Stimulated activated CD4-positive, alpha-beta T cell treated with anti-CD3 and anti-CD28 coated beads, Interleukin-15, amount 100 ng/mL, for 1 hour (primary cell): ENCODE measurements at places on chromosomes 1 and 21.

- DNase-seq, result no peak
Observed at GRCh38 chr1:13619909-13620308, 36.3 kb downstream of the PDPN start.

- DNase-seq, result no peak
Observed at GRCh38 chr1:42484382-42484781, 21.3 kb downstream of the CCDC30 start.

GRCh38 chr1:54582566-54583306 is 34.7 kb downstream of the ACOT11 start:
- DNase-seq, result no peak

DNA sequence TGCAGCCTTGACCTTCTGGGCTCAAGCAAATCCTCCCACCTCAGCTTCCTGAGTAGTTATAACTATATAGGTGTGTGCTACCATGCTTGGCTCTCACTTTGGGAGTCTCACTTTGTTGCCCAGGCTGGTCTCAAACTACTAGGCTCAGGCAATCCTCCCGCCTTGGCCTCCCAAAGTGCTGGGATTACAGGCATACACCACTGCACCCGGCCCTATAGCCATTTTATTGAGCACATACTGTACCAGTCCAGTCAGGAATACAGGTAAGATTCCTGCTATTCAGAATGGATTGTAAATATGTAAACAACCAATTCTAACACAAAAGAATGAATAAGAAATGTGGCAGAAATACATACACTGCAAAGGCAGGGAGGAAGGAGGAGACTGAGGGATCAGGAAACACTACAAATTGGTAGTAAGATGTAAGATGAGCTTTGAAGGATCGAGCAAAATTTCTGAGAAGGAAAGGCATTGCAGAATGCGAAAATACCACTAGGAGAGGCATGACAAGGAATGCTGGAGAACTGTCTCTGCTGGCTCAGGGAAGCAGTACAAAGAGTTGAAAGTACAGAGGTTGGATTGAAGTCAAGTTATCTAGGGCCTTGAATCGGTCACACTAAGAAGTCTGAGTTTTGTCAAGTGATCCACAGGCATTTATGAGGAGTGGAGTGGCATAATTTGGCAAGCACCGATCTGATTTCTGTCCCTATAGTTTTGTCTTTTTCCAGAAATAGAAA is 60.4 kb downstream of the LHX4 start:
- DNase-seq, result no peak

DNA sequence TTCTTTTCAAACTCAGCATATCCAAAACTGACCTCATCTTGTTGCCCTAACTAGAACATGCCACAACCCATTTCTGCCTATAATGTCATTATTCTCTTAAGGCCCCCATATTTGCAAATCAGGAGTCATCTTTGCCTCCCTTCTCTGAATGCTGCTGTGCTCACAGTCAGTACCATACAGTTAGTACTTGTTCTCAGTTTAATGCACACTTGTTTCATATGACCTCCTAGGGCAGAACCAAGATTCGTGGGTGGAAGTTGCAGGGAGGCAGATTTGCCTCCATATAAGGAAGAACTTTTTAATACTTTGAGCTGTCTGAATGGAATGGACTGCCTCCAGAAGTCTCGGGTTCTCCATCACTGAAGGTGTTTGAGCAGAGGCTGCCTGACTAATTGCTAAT is 9.2 kb downstream of the CAP1 start:
- no peak for DNase-seq

- no peak for DNase-seq
Observed at GRCh38 chr1:53715478-53715877, 23.5 kb downstream of the GLIS1 start.

DNA sequence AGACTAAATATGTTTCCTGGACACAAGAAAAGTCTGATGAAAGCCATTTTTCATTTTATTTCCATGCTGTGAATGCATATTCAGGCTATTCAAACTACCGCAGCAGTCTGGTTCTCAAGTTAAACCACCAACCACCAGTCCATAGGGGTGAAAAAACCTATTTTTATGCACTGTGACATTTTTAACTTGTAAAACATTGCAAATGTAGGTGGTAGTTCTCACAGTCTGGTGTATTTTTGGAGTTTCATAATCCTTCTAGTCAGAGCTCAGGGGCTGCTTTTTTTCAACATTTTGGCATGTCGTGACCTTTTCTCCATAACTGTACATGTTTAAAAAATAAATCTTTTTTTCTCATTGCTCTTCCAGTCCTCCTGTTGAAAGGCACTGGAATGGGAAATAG is 907.6 kb upstream of the ADGRL2 start:
- no peak for DNase-seq
